Common myeloid progenitor, CD34-positive (primary cell): ENCODE measurements at places on chromosomes 13 and 19.

- no peak for DNase-seq
Measured at GRCh38 chr13:103510007-103510535, 443.9 kb upstream of the SLC10A2 start.

- peak; percentile 67 for DNase-seq
Measured at GRCh38 chr19:46678110-46678732, 17.2 kb upstream of the DACT3 start.

DNA sequence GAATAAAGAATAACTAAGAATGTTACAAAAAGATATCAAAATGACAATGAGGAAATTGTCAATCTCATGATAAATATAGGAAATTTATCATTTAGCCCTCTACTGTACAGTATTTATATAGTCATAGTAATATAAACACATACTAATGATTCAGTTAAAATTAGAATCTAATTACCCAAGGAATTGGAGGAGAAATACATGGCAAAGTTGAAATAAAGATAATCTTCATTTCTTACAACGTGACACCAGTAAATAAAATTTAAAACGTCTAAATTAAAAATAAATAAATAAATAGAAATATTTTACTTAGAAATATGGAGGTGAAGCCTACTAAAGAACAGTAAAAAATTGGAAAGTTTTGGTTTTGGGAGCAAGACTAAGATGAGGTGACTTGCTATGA is 2163.1 kb upstream of the PCDH20 start:
- DNase-seq = no peak

DNA sequence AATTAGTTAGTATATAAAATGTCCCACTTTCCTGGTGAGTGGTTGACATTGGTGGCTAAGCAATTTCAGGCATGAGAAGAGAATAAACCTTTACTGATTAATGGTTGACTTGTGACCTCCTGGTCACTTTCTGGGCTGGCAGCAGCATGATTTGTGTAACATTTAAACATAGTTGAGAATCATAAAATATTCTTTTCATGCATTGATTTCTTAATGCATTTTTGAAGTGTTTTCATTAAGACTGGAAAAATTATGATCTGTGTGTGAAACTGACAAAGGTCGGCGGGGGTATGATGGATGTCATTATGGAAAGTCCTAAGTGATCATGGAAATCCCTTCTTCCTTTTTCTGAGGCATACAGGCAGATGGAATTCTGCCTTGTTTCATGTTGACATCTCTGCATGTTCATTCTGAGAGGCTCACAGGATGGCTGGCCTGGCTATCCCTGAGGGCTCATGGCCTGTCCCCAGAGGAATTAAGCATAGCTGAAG is 98.7 kb upstream of the RNF113B start:
- no peak for DNase-seq
